PC-3 (cell line): ENCODE measurements at places on chromosomes 5 and 9.

- H3K4me1 ChIP-seq: no peaks in the 10 kb centered on the region
- DNase-seq: peak; percentile 29
- H3K27me3 ChIP-seq: no peaks in the 10 kb centered on the region
Observed at GRCh38 chr5:8884029-8884428, 661.8 kb downstream of the SEMA5A start.

DNA sequence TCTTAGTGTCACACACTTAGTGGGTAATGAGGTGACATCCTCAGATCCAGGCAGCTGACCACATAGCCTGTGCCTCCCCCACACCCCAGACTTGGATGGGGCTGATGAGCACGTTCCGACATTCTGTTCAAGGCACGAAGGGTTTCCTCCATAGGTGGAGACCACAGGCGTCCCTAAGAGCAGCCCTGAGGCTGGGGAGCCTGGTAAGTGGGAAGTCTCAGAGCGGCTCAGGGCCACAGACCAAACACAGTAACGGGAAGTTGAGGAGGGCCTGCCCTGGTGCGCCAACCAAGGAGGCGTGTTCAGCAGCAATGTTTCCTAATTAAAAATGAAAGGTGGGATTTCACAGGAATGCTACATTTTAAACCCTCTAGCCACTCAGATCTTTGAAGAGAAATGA lies 102.3 kb upstream of the PHYKPL start:
- no peak for DNase-seq
- peaks cover 12% of the 10 kb centered on the region; the same call in 1 of the 2 replicates for H3K4me1 ChIP-seq
- H3K4me3 ChIP-seq: no peak overlapping the region

DNA sequence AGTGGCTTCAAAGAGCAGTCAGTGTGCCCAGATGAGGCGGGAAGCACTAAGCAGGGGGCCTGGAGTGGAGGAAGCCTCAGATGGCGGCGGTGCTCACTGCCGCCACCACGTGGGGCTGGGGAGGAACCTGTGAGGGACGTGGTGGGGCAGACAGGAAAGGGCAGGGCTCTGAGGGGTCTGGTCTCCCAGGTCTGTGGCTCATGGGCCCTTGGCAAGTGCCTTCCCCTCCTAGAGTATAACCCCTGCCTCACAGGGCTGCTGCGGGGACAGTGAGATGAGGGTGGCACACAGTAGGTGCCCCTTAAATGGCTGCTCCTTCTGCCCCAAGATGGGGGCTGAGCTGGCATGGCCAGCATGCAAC lies 26.6 kb downstream of the NR5A1 start:
- DNase-seq: peak; percentile 22
- H3K36me3 ChIP-seq: no peaks in the 10 kb centered on the region
- no peak overlapping the region for H3K4me3 ChIP-seq
- H3K4me1 ChIP-seq: no peaks in the 10 kb centered on the region
- H3K27ac ChIP-seq: no peak overlapping the region

DNA sequence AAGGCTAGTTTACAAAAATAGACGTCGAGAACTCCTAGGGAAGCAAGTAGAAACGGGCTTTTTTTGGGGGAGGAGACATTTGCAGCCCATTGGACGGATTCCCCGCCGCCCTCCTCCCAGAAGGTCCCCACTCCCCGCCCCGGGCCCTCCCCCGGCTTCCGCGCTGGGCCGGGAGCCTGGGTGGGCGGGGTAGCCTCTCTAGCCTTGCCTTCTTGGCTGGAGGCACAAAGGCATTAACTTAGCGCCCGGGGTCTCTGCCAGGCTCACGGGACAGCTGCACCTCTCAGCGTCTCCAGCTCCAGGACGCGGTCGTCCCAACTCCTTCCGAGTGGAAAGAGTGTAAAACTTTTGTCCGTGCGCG lies at the start of gene DMRTA1:
DMRTA1 (plus strand) TSS at position 236 of the 361 bp plus-strand sequence. CDS start 242 bp downstream, outside the sequence.
- peak; percentile 82 for DNase-seq
- peak within 1 kb of the TSS; percentile 68 for H3K4me3 ChIP-seq

- peak; percentile 16 for DNase-seq
- H3K27ac ChIP-seq: no peak overlapping the region
- no peaks in the 10 kb centered on the region for H3K36me3 ChIP-seq
- no peak overlapping the region for H3K4me3 ChIP-seq
Observed at GRCh38 chr9:99948896-99949295, 42.4 kb downstream of the STX17 start.

DNA sequence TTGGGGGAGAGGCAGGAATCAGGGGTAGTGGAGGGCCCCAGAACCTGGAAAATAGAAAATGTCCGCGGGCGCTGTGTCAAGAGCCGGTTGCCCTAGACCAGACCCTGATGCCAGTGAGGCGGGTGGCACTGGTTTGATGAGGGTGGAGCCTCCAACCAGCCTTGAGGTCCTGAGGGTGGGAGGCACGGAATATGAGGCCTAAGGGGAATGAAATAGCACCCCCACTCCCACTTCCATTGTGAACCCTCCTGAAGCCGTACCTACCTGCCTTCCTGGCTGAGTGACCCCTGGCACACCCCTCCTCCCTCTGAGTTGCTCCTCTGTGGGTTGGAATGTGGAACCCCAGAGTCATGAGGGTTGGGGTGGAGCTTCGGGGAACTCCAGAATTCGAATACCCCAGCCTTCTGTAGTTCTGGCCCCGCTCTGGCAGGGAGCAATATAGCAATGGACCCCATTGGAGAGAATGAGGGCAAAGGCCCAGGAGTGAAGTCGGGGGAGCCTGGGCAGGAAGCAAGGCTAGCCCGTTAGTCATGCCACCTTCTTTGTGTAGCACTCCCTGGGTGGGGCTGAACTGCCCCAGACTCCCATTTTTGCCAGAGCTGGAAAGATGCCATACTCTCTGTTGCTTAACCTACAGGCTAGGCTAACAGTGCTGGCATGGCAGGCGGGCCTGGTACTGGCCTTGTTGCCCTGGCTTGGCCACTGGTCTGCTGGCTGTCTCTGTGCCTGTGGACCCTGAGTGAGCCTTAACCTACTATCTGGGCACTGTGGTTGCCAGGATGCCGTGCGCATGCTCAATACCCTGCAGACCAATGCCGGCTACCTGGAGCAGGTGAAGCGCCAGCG lies 1.0 kb downstream of the FPGS start:
- peak; percentile 84 for DNase-seq
- peaks cover 11% of the 10 kb centered on the region; the same call in 1 of the 2 replicates for H3K36me3 ChIP-seq
- peaks cover 27% of the 10 kb centered on the region for H3K4me1 ChIP-seq

DNA sequence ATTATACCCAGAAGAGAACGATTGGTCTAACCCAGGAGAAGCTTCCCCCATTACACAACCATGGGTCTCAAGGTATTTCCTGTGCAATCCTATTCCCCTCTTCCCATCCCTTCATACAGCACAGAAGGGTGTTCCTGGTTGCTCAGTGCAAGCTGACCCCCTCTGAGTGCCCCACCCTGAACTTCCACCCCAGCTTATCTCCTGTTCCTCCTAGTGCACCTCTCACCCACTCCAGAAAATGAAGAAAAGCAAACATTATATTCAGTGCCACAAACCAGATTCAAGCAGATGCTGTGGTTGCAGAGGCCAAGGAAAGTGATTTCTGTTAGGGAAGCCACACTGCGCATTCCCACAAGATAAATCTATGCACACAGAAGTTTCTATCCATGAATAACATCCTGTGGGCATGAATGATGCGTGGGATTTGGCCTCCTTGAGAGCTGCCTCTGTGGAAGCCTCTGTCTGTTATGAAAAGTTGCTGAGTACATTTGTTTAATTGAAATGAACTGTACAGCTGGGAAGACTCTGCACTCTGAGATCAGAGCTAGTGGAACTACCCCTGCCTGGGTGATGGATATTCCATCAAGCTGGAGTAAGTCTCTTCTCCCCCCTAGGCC lies 2.2 kb upstream of the OR2S2 start:
- no peak overlapping the region for H3K27ac ChIP-seq
- no peaks in the 10 kb centered on the region for H3K36me3 ChIP-seq
- DNase-seq: no peak

GRCh38 chr5:146179696-146180095 lies 2.8 kb downstream of the LARS1 start:
- H3K27ac ChIP-seq: no peak overlapping the region
- no peak overlapping the region for H3K4me3 ChIP-seq
- H3K27me3 ChIP-seq: no peaks in the 10 kb centered on the region
- no peak for DNase-seq

DNA sequence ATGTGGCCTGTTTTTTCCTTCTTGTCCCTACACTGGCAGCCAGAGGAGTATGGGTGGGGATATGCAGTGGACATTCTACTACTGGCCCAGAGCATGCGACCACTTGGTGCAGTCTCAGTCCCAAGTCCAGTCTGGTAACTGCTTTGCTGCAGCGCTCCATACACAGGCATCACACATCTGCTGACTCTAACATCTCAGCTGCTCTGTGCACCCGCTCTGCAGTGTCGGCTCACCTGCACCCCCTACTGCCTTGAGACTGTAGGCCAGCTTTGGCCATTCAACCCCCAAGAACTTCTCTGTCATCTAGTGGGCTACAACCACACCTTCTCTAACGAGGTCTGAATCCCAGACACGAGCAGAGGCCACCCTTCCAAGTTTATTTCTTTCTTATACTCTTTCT lies 46.4 kb upstream of the SLCO6A1 start:
- H3K27me3 ChIP-seq: peaks cover 16% of the 10 kb centered on the region
- no peak overlapping the region for H3K27ac ChIP-seq
- peak; percentile 55 for DNase-seq
- H3K4me3 ChIP-seq: no peak overlapping the region
- no peaks in the 10 kb centered on the region for H3K36me3 ChIP-seq

DNA sequence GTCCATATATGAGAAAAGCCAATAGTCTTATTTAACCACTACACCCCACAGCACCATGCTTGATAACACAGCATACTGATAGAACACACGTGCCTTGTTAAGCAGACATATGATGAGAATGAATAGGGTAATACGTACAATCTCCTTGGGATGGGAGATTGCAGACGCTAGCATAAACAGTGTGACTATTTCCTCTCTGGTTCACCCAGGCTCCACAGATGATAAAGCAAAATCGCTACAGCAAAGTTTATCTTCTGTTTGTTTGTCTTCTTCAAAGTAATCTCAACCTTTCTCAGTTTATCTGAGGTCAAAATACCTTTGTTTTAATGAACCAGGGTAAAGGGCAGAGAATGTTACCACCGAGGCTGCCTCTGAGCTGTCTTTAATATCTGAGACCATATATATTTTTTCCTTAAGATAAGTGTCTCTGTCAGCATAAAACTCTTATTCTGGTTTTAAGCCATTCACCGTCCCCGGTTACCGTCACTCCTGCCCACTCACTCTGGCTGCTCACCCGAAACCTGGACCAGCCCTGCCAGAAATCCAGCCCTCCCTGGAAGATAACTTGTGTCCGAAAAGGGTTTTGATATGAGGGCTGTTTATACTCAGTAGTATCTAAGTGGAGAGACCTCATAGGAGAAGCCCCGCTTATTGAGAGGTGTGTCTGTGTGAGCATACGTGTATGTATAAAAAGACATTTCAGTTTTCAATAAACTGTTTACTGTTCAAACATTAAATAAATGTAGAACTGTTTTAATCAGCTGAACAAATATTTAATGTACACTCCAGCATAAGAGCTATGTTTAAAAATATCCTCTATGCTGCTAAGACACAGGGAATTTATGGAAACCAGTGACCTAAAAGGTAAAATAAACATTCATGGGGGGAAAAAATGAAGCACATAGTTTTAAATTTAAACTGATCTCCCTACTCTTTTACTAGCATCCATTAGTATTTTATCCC lies 465.4 kb downstream of the RASEF start:
- DNase-seq: no peak
- H3K4me3 ChIP-seq: no peak overlapping the region; the same call in 1 of the 2 replicates
- H3K4me1 ChIP-seq: peaks cover 12% of the 10 kb centered on the region; the same call in 1 of the 2 replicates
- H3K27ac ChIP-seq: no peak overlapping the region
- H3K36me3 ChIP-seq: no peaks in the 10 kb centered on the region

GRCh38 chr9:20303996-20304395 lies 318.3 kb downstream of the MLLT3 start:
- no peaks in the 10 kb centered on the region for H3K4me1 ChIP-seq
- H3K4me3 ChIP-seq: no peak overlapping the region

DNA sequence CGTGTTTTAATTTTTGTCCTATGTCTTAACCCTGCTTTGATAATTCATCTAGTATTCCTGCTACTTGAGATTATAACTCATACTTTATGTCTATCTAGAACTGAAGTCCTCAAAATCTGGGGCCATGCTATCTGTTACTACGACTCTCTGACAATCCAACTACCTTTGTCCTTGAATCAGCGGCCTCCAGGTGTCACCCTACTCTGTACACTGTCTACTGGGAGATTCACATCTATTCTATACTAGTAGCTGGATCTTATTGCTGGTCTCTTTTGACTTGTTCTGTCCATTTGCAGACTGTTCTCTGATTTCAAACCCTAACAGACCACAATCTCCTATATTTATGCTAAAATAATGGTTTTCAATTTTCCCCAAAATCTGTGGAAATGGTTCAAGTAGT lies 225.5 kb upstream of the ELAVL2 start:
- H3K4me3 ChIP-seq: no peak overlapping the region
- no peaks in the 10 kb centered on the region for H3K27me3 ChIP-seq
- H3K36me3 ChIP-seq: no peaks in the 10 kb centered on the region
- no peaks in the 10 kb centered on the region for H3K4me1 ChIP-seq

GRCh38 chr9:138077126-138077525 lies 199.5 kb downstream of the CACNA1B start:
- H3K27ac ChIP-seq: no peak overlapping the region
- no peak overlapping the region for H3K4me3 ChIP-seq
- peaks cover 8% of the 10 kb centered on the region; the same call in 1 of the 2 replicates for H3K27me3 ChIP-seq

DNA sequence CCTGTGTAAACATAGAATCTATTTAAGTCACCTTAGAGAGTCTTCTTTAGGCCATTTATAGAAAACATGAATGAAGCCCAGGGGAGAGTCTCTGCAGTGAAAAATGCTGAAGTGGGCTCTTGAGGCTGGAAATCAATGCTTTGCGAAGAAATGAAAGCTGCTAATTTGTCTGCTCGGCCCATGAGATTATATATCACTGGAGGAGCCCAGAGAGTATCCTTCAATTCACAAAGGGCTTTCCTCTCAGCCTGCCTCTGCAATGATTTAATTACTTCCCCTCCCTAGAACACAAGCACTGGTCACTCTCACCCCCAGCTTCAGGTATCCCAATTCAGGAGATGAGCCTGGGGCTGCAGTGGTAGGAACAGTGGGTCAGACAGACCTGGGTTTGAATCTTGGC lies 8.2 kb upstream of the DRD1 start:
- peaks cover 63% of the 10 kb centered on the region for H3K27me3 ChIP-seq
- no peaks in the 10 kb centered on the region for H3K36me3 ChIP-seq
- H3K27ac ChIP-seq: no peak overlapping the region
- DNase-seq: no peak
- H3K4me1 ChIP-seq: no peaks in the 10 kb centered on the region
- H3K4me3 ChIP-seq: no peak overlapping the region

- H3K27me3 ChIP-seq: no peaks in the 10 kb centered on the region
- no peak overlapping the region for H3K4me3 ChIP-seq
- peak; percentile 29 for DNase-seq
- peaks cover 59% of the 10 kb centered on the region for H3K4me1 ChIP-seq
Observed at GRCh38 chr9:32703635-32704034, 68.2 kb upstream of the TAF1L start.

DNA sequence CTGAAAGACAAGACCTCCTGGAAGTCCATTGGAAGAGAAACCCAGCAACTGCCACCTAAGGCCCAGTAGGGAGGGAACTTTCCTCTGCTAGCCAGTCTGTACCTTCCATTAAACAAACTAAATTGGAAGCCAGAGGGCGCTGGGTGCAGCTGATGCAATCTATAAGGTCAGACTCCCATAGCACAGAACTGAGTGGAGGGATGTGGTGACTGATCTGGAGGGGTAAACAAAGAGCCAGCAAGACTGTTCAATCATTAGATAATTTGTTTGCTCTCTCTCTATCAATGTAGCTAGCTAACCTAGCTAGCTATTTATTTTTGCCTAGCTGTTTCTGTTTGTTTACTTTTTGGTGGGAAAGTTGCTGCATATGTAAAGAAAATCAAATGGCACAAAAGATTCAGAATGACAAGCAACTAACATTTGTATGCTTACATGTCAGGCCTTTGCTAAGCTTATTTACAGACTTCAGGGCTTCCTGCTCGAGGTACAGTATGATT lies 291.8 kb upstream of the DAB2 start:
- no peaks in the 10 kb centered on the region for H3K36me3 ChIP-seq
- peak overlapping the region; percentile 57 for H3K27ac ChIP-seq
- H3K27me3 ChIP-seq: no peaks in the 10 kb centered on the region
- peak; percentile 90 for DNase-seq
- no peak overlapping the region for H3K4me3 ChIP-seq
- H3K4me1 ChIP-seq: peaks cover 44% of the 10 kb centered on the region
